ENCODE measurements at places on chromosomes 11 and 22.

DNA sequence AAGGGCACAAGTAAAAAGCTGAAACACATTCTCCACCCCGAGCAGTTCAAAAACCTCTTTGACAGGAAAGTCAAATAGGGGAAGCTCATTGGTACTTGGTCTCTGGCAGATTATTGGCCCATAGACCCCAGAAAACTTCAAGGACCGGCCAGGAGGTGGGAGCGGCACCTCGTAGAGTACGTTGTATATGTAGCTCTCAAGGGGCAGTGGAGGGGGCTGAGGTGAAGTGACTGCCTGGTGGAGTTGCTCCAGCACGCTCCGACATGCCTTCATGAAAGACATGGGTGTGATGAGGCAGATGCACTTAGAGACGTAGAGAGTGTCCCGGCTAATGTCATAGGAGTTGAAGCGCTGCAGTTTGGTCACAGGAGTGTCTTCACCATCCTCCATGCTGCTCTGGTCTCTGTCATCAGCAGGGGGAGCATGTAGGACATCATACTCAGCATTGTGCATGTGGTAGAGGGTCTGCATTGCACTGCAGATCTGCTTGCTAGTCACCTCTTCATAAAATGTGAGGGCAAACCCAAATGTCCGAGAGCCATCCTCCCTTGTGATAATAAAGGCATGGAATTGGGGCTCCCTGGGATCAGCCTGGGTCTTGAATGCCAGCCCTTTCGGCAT lies 61.3 kb downstream of the DENND5A start:
- DNase-seq = no peak

GRCh38 chr11:70089631-70090030 lies 11.5 kb downstream of the ANO1 start:
- DNase-seq = no peak

GRCh38 chr11:121213362-121213893 lies 79.1 kb upstream of the SC5D start:
- no peak for DNase-seq

GRCh38 chr22:17802822-17803221 lies 28.6 kb upstream of the BID start:
- DNase-seq = no peak

DNA sequence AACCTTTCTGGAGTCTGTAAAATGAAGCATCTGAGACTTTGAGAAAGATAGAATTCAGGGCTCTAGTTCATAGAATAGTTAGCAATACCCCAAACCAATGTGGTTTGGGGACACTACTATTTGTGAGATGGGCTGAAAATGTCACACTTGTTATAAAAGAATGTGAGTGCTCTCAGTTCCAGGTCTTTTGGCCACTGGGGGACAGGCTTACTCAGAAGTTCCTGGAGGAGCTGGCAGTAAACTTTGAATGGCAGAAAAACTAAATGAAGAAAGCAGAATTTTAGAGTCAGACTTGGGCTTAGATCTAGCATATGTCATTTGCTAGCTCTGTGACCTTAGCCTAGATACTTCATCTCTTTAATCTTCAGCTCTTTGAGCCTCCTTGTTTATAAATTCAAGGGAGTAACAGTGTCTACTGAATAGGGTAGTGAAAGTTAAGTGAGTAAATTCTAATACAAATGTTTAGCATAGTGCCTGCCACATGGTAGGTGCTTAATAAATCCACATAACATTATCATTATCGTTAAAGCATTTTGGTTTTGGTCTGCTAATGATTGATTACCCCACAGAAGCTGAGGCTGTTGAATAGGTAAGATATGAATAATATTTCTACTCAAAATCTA lies 3.7 kb downstream of the LYVE1 start:
- DNase-seq = no peak

GRCh38 chr11:115202900-115203552 lies 301.2 kb downstream of the CADM1 start:
- DNase-seq = no peak

DNA sequence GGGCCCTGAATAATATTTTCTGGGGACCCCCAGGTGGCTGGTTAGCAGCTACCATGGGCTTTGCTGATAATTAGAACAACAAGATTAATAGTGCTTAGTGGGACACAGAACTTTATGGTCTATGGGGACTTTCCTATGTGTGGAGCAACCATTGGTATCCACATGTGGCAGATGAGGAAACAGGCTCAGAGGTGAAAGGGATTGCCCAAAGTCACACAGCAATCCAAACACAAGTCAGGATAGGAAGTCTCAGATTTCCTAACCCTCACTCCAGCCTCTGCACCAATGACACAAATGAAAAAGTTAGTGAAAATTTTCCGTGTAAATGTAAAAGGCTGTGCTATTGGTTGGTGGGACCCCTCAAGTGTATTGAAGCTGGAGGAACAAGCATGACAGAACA lies 15.3 kb upstream of the SLCO2B1 start:
- DNase-seq = no peak

GRCh38 chr22:49825944-49826602 lies 1.6 kb downstream of the BRD1 start:
- peak; percentile 12 for DNase-seq

DNA sequence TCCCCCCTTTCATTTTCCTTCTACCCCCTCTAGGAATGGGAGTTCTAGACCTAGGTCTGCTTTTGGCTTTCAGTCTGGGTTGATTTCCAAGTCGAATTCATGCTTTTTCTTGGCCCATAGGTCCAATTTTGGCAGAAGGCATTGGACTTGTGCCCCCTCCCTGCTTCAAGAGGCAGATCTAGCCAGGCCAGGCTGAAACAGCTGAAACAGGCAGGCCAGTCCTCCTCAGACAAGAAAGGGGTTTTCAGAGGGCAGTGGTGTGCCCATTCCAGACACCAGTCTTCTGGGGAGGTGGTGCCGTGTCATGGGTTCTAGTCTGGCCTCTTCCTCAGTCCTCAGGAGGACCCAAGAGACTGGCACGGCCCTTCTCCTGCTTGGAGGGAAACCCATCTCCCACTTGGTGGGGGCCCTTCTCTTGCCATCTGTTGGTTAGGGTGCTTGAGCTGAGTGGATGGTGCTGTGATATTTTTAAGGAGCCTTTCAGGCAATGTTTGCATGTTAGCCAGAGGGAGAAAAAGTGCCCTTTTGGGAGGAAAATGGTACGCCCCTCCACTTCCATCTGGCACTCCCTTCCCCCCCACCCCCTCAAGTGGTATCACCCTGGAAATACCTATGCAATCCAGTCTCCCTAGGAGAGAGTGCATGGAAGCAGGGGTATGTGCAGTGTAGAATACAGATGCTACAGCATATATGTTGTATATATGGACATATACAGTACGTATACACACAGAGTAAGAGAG lies 53.6 kb downstream of the SYT13 start:
- DNase-seq = no peak

- DNase-seq = no peak
These were observed 10.7 kb downstream of the SLCO2B1 start for GRCh38 chr11:75161506-75162095.

- no peak for DNase-seq
These were observed 30.4 kb downstream of the RTN4R start for GRCh38 chr22:20237480-20238440.

GRCh38 chr22:35971456-35972119 lies 57.0 kb downstream of the RBFOX2 start:
- DNase-seq = no peak

GRCh38 chr11:74147199-74147929 lies 23.4 kb downstream of the C2CD3 start:
- peak; percentile 78 for DNase-seq

- no peak for DNase-seq
These were observed 3.9 kb upstream of the TRIM34 start for GRCh38 chr11:5620651-5621521.

GRCh38 chr11:103889679-103890078 lies 146.8 kb upstream of the DDI1 start:
- no peak for DNase-seq

GRCh38 chr11:61967116-61967923 lies at the start of gene FTH1:
TSS of gene FTH1 (minus strand) at chr11:61967634. CDS start at chr11:61967425, 209 bp downstream.
- peak; percentile 86 for DNase-seq

- DNase-seq = no peak
These were observed 110.4 kb upstream of the AKIP1 start for GRCh38 chr11:8800520-8801110.

- peak; percentile 58 for DNase-seq
These were observed 42.2 kb upstream of the FAM181B start for GRCh38 chr11:82775736-82776346.

DNA sequence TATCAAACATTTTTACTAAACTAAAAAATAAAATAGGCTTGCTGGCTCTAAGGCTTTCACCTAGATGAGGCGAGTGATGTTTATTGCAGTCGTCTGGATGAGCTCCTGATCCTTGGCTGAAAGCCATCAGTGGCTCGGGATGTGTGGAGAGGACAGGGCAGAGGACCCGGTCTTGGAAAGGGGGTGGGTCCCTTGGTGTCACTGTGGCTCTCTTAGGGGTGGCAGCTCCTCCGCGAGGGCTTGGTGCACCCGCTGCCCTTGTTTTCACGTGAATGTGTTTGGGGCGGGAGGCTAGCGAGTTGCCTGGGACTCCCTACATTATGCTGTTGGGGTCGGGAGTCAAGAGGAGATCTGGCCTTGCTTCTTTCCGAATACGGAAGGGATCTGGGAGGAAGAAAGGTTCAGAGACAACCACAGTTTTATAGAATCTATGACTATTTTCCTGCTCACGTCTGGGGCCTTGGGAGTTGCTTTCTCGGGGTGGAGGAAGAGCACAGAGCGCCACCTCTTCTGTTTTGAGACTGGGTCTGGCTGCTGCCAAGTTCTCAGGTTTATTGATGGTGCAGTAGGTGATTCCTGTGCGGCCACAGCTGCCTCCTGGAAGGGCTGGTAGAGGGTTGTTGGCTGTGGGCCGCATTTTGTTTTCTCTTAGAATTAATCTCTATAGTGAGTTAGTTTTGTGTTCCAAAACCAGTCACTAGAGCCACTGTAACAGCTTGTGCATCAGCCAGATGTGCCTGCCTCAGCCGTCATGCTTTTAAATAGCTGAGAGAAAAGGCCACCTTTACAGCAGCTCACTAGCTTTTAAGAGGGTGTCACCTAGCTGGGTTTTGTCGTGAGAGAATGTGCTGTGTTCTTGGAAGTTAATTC lies 12.8 kb downstream of the TBC1D22A start:
- no peak for DNase-seq

DNA sequence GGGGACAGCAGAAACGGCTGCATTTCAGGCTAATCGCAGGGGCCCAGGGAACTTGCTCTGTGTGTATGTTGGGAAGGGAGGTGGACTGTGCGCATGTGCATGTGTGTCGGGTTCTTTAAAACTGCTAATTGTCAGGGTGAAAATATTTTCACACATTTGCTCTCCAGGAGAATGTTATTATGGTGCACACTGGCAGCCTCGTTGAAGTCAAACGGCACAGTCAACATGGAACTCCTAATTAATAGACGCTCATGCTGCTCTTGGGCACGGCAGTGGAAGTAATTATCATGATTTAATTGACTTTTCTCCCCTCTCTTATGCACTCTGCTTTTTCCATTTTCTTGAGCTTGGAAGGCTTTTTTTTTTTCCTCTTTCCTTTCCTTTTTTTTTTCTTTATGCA lies 92.6 kb downstream of the TSPAN18 start:
- no peak for DNase-seq

GRCh38 chr11:107271425-107271824 lies 186.2 kb downstream of the CWF19L2 start:
- no peak for DNase-seq

DNA sequence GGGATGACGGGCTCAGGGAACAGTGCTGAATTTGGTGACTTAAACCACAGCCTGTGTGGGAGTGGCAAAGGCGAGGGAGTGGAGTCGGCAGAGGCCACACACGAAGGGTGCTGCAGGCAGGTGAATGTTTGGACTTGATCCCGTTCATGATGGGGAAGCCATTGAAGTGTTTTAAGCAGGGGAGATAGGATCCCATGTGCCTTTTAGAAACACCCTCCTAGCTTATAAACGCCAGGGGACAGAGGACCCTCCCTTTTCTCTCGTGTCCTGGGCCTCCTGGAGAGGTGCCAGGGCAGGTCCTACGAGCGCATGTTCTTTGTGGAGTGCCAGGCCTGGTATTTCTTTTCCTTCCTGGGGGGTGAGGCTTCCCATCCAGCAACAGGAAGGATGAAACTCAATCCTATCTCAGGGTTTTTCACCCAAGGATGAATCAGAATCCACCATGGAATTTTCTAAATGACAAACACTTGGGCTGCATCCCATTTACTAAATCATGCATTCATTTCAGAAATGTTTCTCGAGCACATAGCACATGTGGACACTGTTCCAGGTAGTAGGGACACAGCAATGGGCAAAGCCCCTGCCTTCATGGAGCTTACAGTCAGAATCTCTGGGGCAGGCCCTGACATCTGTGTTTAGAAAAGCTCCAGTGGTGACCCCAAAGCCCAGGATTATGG lies 59.6 kb downstream of the CHRDL2 start:
- no peak for DNase-seq

DNA sequence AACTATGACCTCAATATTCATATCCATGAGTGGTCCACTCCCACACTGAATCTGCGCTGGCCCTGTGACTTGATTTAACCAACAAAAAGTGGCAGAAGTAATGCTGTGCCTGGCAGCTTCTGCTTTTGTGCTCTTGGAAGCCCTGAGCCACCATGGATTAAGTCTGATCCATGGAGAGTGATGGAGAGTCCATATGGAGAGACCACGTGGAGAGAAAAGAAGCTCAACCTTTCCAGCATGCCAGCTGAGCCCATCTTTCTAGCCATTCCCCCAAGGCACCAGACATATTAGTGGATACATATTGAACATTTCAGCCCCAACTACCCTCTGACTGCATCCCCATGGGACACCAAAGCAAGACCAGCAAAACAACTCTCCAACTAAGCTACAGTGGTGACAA lies 16.0 kb downstream of the LRRC55 start:
- no peak for DNase-seq

DNA sequence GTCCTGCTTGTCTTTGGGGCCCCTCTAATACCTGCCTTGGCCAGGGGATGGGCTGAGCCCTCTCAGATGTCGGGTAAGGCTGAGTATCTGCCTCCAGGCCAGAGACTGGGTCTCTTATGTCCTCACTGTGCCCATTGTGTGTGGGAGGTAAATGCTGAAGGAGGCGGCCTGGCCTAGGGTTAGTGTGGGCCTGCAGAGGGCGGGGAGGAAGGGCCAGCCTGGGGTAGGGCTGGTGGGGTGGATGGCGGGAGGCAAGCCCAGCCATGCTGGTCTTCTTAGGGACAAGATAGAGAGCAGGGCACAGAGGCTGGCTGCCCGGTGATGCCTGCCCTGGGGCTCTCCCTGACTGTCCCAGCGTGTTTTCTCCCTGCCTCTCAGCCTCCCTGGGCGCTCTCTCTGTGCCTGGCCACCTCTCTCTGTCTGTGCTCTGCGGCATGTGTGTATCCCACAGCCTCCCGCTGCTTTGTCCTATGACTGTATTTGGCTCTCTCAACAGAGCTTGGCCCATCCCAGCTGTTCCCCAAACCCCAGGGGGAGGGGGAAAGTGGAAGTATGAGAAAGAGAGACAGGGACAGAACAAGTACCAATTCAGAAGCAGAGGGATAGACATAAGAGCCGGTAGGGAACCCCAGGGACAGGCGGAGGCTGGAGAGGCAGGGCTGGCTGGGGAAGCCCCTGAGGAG lies 57.0 kb downstream of the PDE2A start:
- no peak for DNase-seq

DNA sequence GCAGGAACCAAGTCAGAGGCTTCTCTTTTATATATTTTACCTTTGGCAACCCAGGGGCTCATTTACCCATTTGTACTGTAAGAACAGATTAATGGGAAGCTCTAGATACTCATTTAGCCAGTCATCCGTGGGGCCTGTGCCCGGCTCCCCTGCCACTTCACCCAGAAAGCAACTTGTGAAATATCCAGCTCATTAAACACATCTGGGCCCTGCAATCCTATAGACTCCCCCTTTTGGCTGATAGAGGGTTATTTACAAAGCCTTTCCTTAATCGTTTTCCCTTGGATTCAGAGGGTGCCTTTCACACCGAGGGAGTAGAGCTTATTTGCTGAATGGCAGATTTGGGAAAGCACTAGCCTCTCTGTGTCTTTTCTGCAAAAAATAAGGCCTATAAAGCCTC lies 118.7 kb upstream of the SORL1-AS1 start:
- DNase-seq = no peak

- DNase-seq = no peak
These were observed 3.9 kb downstream of the PACSIN2 start for GRCh38 chr22:43011079-43011478.
